Caco-2 (cell line): ENCODE measurements at places on chromosomes 2 and 18.
A peak's percentile ranks its signal among the peaks of the same experiment; 100 is the strongest.

DNA sequence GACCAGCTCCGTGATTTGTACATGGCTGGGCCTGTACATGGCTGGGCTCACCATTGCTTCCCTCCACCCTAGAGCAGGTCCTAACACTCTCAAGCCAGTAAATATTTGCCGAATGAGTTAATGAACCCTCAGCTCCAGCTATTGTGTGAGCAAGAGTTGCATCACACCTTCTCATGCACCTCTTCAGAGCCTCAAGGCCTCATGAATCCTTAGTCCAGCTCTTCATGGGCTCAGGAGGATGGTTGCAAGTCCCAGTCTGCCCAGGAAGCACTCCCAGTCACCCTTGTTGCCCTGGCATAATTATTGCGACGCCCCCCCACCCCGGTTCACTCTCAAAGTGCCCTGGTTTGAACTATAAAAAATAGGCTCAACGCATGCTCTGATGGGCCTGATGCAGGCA is 30.1 kb upstream of the GNAL start:
- no peak overlapping the region for H3K27ac ChIP-seq
- DNase-seq: no peak
- H3K4me1 ChIP-seq: no peaks in the 10 kb centered on the region
- H3K36me3 ChIP-seq: no peaks in the 10 kb centered on the region
- no peak overlapping the region for H3K4me3 ChIP-seq
- 0 out of 2 replicates have a peak, but pooled peaks cover 2% of the 10 kb centered on the region for H3K27me3 ChIP-seq

DNA sequence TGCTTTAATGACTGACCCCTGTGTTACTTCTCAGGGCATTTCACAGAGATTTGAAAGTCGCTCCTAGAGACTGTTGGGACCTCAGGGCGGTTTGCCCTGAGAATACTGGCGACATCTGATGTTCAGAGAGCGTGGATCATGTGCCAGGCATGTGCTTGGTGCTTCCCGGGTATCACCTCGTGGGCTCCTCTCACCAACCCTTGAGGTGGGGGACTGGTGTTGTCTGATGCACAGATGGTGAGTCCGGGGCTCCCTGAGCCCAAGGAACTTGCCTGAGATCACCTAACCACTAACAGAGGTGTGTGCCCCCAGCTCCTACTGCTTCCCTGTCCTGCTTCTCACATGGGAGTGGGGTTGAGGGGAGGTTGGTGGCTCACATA is 16.2 kb downstream of the ATOH8 start:
- no peaks in the 10 kb centered on the region for H3K4me1 ChIP-seq
- no peak overlapping the region for H3K4me3 ChIP-seq
- DNase-seq: no peak
- no peak overlapping the region for H3K27ac ChIP-seq
- no peaks in the 10 kb centered on the region for H3K27me3 ChIP-seq

- H3K4me1 ChIP-seq: peaks cover 18% of the 10 kb centered on the region
- no peaks in the 10 kb centered on the region for H3K27me3 ChIP-seq
- H3K36me3 ChIP-seq: no peaks in the 10 kb centered on the region
- H3K27ac ChIP-seq: no peak overlapping the region
- peak; percentile 81 for DNase-seq
Observed at GRCh38 chr2:71452565-71452964, 796 bp upstream of the DYSF start.

- H3K36me3 ChIP-seq: no peaks in the 10 kb centered on the region
- H3K4me1 ChIP-seq: peaks cover 55% of the 10 kb centered on the region
- DNase-seq: peak; percentile 64
- no peaks in the 10 kb centered on the region for H3K27me3 ChIP-seq
- H3K27ac ChIP-seq: no peak overlapping the region
Observed at GRCh38 chr2:74812787-74813590, 20.9 kb upstream of the HK2 start.

- no peaks in the 10 kb centered on the region for H3K27me3 ChIP-seq
- H3K27ac ChIP-seq: no peak overlapping the region
- peaks cover 5% of the 10 kb centered on the region; the same call in 1 of the 2 replicates for H3K4me1 ChIP-seq
- no peak for DNase-seq
- no peaks in the 10 kb centered on the region for H3K36me3 ChIP-seq
- H3K4me3 ChIP-seq: no peak overlapping the region
Observed at GRCh38 chr2:189285962-189286645, 106.5 kb upstream of the COL5A2 start.

GRCh38 chr2:42224422-42225067 is 55.4 kb downstream of the EML4 start:
- peak overlapping the region; percentile 33 for H3K27ac ChIP-seq
- H3K36me3 ChIP-seq: no peaks in the 10 kb centered on the region
- H3K4me1 ChIP-seq: peaks cover 4% of the 10 kb centered on the region; the same call in 1 of the 2 replicates
- no peak for DNase-seq
- no peak overlapping the region for H3K4me3 ChIP-seq

GRCh38 chr2:111200333-111200881 is 79.7 kb downstream of the BCL2L11 start:
- no peak overlapping the region for H3K27ac ChIP-seq
- H3K27me3 ChIP-seq: no peaks in the 10 kb centered on the region
- H3K4me1 ChIP-seq: no peaks in the 10 kb centered on the region
- H3K36me3 ChIP-seq: no peaks in the 10 kb centered on the region
- no peak for DNase-seq
- H3K4me3 ChIP-seq: no peak overlapping the region

- H3K27me3 ChIP-seq: no peaks in the 10 kb centered on the region
- peak overlapping the region; percentile 45 for H3K27ac ChIP-seq
- H3K4me1 ChIP-seq: no peaks in the 10 kb centered on the region
- H3K36me3 ChIP-seq: peaks cover 10% of the 10 kb centered on the region
Observed at GRCh38 chr18:23207191-23207955, 72.1 kb downstream of the CABLES1 start.

GRCh38 chr2:226836548-226836885 is 663 bp downstream of the RHBDD1 start:
- H3K27ac ChIP-seq: peak overlapping the region; percentile 94
- H3K4me3 ChIP-seq: peak overlapping the region; percentile 59
- no peaks in the 10 kb centered on the region for H3K27me3 ChIP-seq
- peaks cover 12% of the 10 kb centered on the region; the same call in 1 of the 2 replicates for H3K4me1 ChIP-seq
- no peak for DNase-seq

- peaks cover 4% of the 10 kb centered on the region for H3K36me3 ChIP-seq
- H3K27ac ChIP-seq: peak overlapping the region; percentile 93
- peak; percentile 32 for DNase-seq
- H3K4me3 ChIP-seq: peak overlapping the region; percentile 70
- H3K4me1 ChIP-seq: peaks cover 3% of the 10 kb centered on the region
Observed at GRCh38 chr2:130341562-130342019, 1.1 kb upstream of the IMP4 start.

- no peak overlapping the region for H3K27ac ChIP-seq
- no peaks in the 10 kb centered on the region for H3K27me3 ChIP-seq
- peaks cover 18% of the 10 kb centered on the region for H3K4me1 ChIP-seq
- no peak overlapping the region for H3K4me3 ChIP-seq
- H3K36me3 ChIP-seq: no peaks in the 10 kb centered on the region
Observed at GRCh38 chr2:222946700-222947287, 86.0 kb downstream of the ACSL3 start.

- DNase-seq: no peak
- H3K4me1 ChIP-seq: peaks cover 11% of the 10 kb centered on the region; the same call in 1 of the 2 replicates
- H3K36me3 ChIP-seq: no peaks in the 10 kb centered on the region
- no peak overlapping the region for H3K27ac ChIP-seq
- H3K27me3 ChIP-seq: no peaks in the 10 kb centered on the region
- H3K4me3 ChIP-seq: no peak overlapping the region
Observed at GRCh38 chr2:64442801-64443429, 11.0 kb upstream of the LGALSL start.

DNA sequence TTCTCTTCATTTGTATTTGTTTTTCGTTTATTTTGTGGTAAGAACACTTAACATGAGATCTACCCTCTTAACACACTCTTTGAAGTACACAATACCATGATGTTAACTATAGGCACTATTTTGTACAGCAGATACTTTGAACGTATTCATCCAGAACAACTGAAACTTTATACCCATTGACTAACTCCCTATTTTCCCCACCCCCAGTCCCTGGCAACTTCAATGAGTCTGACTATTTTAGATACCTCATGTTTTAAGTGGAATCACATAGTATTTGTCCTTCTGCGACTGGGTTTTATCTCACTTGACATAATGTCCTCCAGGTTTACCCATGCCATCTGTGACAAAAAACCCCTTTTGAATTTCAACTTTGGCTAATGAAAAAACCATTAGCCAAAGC is 356.3 kb upstream of the CDH20 start:
- no peak overlapping the region for H3K4me3 ChIP-seq
- no peaks in the 10 kb centered on the region for H3K27me3 ChIP-seq
- DNase-seq: no peak

GRCh38 chr18:63684718-63685117 is 18.0 kb upstream of the SERPINB11 start:
- H3K27ac ChIP-seq: no peak overlapping the region
- H3K4me1 ChIP-seq: peaks cover 3% of the 10 kb centered on the region
- no peak for DNase-seq
- H3K27me3 ChIP-seq: no peaks in the 10 kb centered on the region
- H3K4me3 ChIP-seq: no peak overlapping the region
- no peaks in the 10 kb centered on the region for H3K36me3 ChIP-seq

DNA sequence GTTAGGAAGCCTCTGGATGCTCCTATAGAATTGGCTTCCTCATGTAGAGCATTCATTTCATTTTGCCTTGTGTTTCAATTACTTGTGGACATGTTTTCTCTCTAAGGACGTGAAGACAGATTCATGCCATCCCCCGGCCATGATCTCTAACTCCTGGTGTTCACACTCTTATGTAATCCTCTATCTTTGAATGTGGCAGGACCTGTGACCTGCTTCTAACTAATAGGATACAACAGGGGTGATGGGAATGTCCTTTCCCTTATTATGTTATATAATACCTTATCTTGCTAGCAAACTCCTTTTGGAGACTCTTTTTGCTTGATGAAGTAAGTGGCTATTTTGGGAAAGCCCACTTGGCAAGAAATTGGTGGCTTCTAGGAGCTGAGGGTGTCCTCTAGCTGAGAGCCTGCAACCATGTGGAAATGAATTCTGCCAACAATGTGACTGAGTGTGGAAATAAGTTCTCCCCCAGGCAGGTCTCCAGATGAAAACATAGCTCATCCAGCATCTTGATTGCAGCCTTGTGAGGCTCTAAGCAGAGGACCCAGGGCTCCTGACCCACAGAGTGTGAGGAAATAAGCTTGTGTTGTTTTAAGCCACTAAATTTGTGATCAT is 13.8 kb downstream of the DPYSL5 start:
- no peaks in the 10 kb centered on the region for H3K36me3 ChIP-seq
- DNase-seq: no peak
- H3K27ac ChIP-seq: no peak overlapping the region
- no peaks in the 10 kb centered on the region for H3K4me1 ChIP-seq
- H3K27me3 ChIP-seq: no peaks in the 10 kb centered on the region
- H3K4me3 ChIP-seq: no peak overlapping the region

- H3K27ac ChIP-seq: no peak overlapping the region
- no peak overlapping the region for H3K4me3 ChIP-seq
- no peaks in the 10 kb centered on the region for H3K36me3 ChIP-seq
Observed at GRCh38 chr2:18154259-18154658, 275.8 kb downstream of the KCNS3 start.

GRCh38 chr2:44705876-44706480 is 235.5 kb upstream of the SIX3 start:
- 0 out of 2 replicates have a peak, but pooled peaks cover 3% of the 10 kb centered on the region for H3K4me1 ChIP-seq
- no peaks in the 10 kb centered on the region for H3K27me3 ChIP-seq
- H3K36me3 ChIP-seq: no peaks in the 10 kb centered on the region
- no peak overlapping the region for H3K27ac ChIP-seq
- DNase-seq: no peak

DNA sequence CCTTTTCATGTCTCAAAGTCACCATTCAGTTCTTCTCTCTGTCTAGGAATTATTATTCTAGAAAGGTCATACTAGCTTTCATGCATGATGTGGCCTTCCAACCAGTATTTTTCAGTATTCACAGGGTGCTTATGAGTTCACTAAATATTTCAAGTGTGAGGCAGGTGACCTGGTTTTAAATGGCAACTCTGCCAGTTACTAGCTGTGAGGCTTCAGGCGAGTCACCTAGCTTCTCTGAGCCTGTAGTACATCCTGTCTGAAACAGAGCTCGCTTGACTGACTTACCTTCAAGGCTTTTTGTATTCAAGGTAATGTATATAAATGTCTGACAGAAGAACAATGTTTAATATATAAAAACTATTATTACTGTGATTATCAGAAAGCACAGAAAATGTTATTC is 19.4 kb upstream of the ACVR1 start:
- no peaks in the 10 kb centered on the region for H3K36me3 ChIP-seq
- DNase-seq: no peak
- H3K4me3 ChIP-seq: no peak overlapping the region
- H3K4me1 ChIP-seq: no peaks in the 10 kb centered on the region
- H3K27me3 ChIP-seq: no peaks in the 10 kb centered on the region

GRCh38 chr18:30186245-30186644 is 856.3 kb downstream of the DSC3 start:
- no peaks in the 10 kb centered on the region for H3K36me3 ChIP-seq
- no peak overlapping the region for H3K27ac ChIP-seq
- no peak for DNase-seq
- H3K4me1 ChIP-seq: no peaks in the 10 kb centered on the region
- H3K4me3 ChIP-seq: no peak overlapping the region
- H3K27me3 ChIP-seq: no peaks in the 10 kb centered on the region

GRCh38 chr2:151204756-151205155 is 56.9 kb downstream of the RBM43 start:
- no peaks in the 10 kb centered on the region for H3K36me3 ChIP-seq
- H3K27ac ChIP-seq: no peak overlapping the region
- no peaks in the 10 kb centered on the region for H3K4me1 ChIP-seq
- DNase-seq: no peak
- H3K27me3 ChIP-seq: no peaks in the 10 kb centered on the region
- no peak overlapping the region for H3K4me3 ChIP-seq

DNA sequence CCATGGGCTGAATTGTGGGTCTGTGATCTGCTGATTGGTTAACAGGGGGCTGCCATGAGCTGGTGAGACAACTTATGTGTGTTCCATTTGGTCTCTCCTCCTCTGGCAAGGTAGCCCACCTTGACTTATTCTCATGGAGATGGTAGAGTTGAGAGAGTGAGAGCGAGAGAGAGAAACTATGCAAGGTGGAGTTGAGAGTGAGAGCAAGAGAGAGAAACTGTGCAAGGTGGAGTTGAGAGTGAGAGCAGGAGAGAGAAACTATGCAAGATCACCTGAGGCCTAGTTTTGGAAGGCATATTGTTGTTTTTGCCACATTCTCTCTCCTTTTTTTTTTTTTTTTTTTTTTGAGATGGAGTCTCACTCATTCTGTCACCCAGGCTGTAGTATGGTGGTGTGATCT is 155.7 kb downstream of the UBR3 start:
- no peak for DNase-seq
- no peaks in the 10 kb centered on the region for H3K4me1 ChIP-seq
- H3K4me3 ChIP-seq: no peak overlapping the region
- no peak overlapping the region for H3K27ac ChIP-seq

- no peaks in the 10 kb centered on the region for H3K27me3 ChIP-seq
- no peaks in the 10 kb centered on the region for H3K36me3 ChIP-seq
- no peak overlapping the region for H3K4me3 ChIP-seq
- DNase-seq: no peak
- H3K27ac ChIP-seq: no peak overlapping the region
Observed at GRCh38 chr18:28108814-28109213, 68.1 kb downstream of the CDH2 start.

GRCh38 chr2:113977660-113978523 is 88.0 kb downstream of the ACTR3 start:
- no peak overlapping the region for H3K4me3 ChIP-seq
- DNase-seq: peak; percentile 88
- H3K27me3 ChIP-seq: no peaks in the 10 kb centered on the region
- H3K36me3 ChIP-seq: no peaks in the 10 kb centered on the region
- H3K27ac ChIP-seq: peak overlapping the region; percentile 92
- peaks cover 23% of the 10 kb centered on the region for H3K4me1 ChIP-seq

- H3K27me3 ChIP-seq: no peaks in the 10 kb centered on the region
- no peaks in the 10 kb centered on the region for H3K4me1 ChIP-seq
- DNase-seq: no peak
- no peaks in the 10 kb centered on the region for H3K36me3 ChIP-seq
- H3K4me3 ChIP-seq: no peak overlapping the region
Observed at GRCh38 chr2:199223791-199224190, 233.9 kb downstream of the SATB2 start.
